ENCODE measurements at places on chromosomes 1 and 21.

DNA sequence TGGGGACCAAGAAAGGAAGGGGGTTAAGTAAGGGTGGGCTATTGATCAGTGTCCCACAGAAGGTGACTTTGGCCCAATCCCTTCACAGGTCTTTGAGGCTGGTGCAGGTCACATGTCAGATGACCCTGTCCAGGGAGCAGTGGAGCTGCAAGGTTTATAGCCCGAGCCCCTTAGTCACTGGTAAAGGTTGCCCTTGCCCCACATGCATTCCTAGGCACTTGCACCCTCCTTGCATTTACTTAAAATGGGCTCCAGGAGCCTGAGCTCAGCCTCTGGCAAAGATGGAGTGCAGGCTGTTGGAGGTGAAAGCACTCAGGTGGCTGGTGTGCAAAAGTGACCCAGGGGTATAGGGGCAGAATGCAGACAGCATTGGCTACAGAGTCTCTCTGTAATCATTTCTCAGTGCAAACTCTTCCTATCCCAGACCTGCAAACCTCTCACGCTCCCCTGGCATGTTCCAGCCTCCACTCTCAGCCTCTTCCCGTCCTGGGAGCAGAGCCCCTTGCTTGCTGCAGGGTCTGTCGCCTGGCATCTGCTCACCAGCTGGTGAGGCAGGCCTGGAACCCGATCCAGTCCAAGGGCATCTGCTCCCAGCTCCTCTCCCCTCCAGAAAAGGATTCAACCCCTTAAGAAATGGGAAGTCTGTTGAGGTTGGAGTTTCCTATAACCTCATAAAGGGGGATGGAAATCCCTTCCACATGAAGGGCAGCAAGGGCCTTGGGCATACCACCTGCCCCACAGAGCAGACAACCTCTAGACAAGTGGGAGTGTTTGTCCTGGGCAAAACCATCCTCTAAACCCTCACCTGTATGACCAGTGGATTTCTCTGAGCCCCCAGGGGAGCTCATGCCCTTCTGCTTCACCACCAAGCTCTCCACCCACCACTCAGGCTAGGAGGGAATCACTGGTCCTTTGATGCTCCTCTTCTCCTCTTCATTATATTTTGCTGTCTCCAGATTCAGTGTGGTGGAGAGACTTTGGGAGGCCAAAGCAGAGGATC is 23.1 kb upstream of the PTPRF start:
- no peak for DNase-seq

- DNase-seq: peak; percentile 51
These were observed 733 bp downstream of the KDM5B start for GRCh38 chr1:202807451-202807925.

- DNase-seq: no peak
These were observed 353.9 kb upstream of the CAMK1G start for GRCh38 chr1:209229494-209230061.

DNA sequence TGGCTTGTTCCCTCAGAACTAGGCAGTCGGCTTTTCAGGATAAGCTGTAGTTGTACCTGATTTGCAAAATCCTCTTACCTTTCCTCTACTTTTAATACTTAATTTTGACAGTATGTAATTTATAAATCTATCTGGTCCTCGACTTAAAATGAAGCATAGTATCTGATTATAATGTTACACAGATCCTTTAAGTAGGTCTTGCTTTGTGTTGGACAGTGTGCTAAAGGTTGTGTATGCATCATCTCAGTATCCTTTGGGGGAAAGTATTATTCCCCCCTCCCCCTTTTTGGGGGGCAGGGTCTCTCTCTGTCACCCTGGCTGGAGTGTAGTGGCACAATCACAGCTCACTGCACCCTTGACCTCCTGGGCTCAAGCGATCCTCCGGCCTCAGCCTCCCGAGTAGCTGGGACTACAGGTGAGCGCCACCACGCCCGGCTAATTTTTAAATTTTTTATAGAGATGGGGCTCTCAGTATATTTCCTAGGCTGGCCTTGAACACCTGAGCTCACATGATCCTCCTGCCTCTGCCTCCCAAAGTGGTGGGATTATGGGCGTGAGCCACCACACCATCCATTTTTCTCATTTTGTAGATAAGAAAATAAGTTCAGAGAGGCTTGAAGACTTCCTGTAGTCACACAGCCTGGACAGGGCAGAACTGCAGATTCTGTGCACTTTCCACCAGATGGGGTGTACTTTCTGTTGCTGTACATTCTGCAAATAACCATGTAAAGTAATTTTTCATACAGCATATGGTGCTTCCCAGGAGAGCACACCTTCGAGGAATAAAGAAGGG is 791 bp upstream of the STX6 start:
- DNase-seq: no peak

DNA sequence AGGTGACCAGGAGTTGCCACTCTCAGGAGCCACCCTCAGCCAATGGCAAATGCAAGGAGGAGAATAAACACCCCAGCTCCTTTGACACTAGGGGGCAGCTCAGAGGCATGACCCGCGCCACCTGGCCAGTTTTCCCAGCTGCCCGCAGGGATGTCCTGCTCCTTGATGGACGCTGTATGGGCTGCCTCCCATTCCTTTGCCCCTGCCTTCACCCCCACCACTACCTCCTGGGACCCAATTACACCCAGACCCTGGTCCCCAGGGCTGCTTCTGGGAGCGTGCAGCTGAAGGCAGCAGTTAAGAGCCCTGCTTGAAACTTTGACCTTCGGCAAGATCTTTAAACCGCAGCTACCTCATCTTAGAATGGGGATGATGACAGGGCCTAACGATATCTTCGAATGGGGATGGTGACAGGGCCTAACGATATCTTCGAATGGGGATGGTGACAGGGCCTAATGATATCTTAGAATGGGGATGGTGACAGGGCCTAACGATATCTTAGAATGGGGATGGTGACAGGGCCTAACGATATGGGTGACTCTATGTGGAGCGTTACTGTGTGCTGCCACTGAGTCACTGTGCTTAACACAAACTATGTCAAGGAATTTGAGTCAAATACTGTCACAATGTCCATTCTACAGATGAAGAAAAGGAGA is 163.0 kb upstream of the KAZN start:
- DNase-seq: no peak

- DNase-seq: no peak
These were observed 52.6 kb upstream of the PTGFRN start for GRCh38 chr1:116857092-116857491.

GRCh38 chr1:15680561-15681348 is 3.4 kb upstream of the PLEKHM2 start:
- no peak for DNase-seq

- no peak for DNase-seq
These were observed 57.2 kb downstream of the DPT start for GRCh38 chr1:168671782-168672181.

GRCh38 chr21:42319851-42320572 is 4.8 kb upstream of the TFF3 start:
- DNase-seq: no peak

GRCh38 chr1:20325844-20326420 is 35.3 kb downstream of the VWA5B1 start:
- no peak for DNase-seq

- no peak for DNase-seq
These were observed 2.9 kb downstream of the TTC22 start for GRCh38 chr1:54798206-54798605.

GRCh38 chr21:38660333-38661196 is 145.2 kb upstream of the ETS2 start:
- no peak for DNase-seq

- DNase-seq: no peak
These were observed 1384.6 kb downstream of the MRPL39 start for GRCh38 chr21:24222676-24223075.

DNA sequence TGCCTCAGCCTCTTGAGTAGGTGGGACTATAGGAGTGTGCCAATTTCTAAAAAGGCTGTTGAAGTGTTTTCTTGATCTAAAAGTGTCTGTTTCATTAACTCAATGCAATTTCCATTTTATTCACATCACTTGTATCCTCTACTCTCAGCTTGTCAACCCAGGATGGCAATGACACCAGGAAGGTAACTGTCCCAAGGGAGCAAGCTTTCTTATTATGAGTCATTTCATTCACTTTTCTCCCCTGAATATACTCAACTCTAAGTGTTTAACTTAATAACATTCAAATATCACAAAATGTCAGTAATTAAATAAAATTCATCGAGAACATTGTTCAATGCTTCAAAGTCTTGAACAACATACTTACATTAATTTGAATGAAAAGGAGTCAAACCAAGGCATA is 22.9 kb upstream of the GFI1 start:
- no peak for DNase-seq

- DNase-seq: no peak
These were observed 103.1 kb upstream of the SLC2A1 start for GRCh38 chr1:43061757-43062156.

DNA sequence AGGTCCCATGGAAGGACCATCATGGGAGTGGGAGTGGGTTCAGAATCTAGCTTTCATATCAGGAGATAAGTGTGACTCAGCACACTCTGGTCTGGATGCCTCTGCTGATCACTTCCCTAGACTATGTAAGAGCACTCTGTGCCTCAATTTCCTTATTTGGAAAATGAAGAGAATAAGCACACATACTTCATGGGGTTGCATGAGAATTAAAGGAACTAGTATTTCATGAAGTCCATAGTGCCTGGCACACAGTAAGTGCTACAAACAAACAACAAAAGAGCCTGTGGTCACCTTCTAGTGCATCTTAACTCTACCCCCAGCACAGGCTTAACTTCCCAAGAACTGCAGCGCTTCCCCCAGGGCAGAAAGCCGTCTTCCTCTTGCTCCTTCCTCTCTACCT is 9.6 kb upstream of the IL20 start:
- no peak for DNase-seq

GRCh38 chr1:232307296-232308017 is 322.5 kb downstream of the SIPA1L2 start:
- DNase-seq: no peak

- no peak for DNase-seq
These were observed 21.9 kb upstream of the NEK2 start for GRCh38 chr1:211697356-211697755.
